ENCODE measurements at places on chromosomes 12 and 14.

- DNase-seq, result peak; percentile 5
Observed at GRCh38 chr12:18546399-18546798, 191.4 kb downstream of the PLCZ1 start.

- DNase-seq, result no peak
Observed at GRCh38 chr12:31309279-31309678, 16.7 kb downstream of the SINHCAF start.

DNA sequence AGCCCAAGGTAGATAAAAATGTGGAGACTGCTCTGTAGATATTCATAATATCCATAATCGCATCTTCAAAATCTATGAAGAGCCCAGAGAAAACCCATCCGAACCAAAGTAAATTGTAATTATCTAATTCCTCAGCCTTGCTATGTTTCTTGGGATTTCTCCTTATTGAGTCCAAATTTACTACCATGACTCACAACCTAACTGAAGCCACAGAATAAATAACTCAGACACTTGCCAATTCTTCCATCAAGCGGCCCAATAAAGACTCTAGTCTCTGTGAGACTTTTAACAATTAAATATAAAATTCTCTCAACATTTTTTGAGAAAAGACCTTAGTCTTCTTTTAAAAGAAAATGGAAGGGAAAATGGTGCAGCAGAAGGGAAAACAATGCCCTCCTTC is 409.8 kb downstream of the DAD1 start:
- DNase-seq, result no peak

DNA sequence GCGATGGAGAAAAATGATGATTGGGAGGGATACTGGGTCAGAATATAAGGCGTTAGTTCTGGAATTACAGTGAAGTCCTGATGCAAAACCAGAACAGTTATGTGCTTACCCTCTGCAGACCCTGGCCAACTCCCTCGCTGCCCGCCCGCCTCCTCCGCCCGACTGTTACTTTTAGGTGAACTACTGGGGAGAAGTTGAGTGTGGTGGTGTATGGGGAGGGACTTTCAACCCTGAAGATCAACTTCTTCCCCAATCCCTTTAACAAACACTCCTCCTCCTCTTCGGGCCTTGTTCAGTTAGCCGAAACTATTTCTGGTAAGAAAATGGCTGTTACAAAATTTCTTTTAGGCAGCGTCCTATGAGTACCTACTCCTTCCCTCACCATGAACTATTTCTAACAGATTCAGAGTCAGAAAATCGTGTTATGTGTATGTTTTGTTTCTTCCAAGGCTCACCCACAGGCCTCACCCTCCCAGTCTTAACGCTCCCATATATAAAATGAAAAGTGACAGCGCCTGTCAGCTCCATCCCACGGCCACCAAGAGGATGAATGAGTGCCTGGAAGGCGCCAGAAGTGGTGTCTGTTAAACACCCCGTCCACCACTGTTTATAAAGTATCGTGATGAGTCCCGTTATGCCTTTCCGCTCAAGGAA is 1.3 kb downstream of the FBXO33 start:
- DNase-seq, result peak; percentile 39

GRCh38 chr14:51367600-51367931 is 127.5 kb downstream of the TMX1 start:
- DNase-seq, result peak; percentile 7

DNA sequence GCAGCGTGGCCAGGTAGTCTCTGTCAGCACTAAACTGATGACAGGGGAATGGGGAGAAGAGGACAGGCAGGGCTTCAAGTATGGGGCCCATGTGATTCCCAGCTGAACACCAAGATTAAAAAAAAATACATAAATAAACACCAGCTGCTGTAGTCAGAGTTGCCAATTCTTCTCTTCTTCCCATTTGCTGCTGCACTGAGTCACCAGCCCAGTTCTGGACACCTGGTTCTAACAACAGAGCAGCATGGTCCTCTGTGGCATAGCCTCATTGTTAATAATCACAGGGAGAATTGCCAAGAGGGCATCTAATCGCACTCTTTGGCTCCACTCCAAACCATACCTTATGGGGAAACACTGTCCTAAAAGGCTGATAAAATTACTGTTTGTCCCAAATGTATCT is 15.1 kb downstream of the PPM1H start:
- DNase-seq, result peak; percentile 16

GRCh38 chr12:50806176-50806575 is 36.5 kb upstream of the TMPRSS12 start:
- DNase-seq, result no peak

GRCh38 chr12:123388951-123389559 is 5.1 kb downstream of the KMT5A start:
- DNase-seq, result no peak

DNA sequence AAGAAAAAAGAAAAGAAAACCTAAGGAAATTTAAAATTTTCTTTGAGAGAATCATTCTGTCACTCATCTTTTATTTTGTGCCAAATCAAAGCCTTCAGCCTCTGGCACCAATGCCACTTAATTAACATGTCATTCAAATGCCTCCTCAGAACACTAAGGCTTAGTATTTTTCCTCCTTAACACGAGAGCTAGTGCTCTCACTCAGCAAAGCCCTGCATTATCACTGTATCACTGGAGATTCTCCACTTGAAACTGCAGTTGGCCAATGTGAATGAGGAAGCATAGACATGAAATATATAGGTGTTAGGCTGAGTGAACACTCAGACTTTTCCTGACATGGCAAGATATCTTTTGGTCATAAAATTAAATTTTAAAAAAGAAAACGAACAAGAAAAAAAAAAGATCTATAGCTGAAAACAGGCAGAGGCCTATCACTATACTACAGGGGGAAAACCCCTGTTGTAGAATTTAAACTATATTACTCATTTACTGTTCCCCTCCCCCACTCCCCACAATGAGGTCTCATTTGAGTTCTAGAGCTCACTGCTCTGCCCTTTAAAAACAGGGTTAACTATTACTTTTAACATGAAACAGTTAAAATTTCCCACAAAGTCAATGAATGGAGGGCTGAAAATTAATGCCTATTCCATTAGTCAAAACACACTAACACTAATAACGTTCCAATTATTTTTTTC is 5.1 kb downstream of the MBIP start:
- DNase-seq, result no peak

- DNase-seq, result peak; percentile 59
Observed at GRCh38 chr14:68522510-68523325, 270.1 kb downstream of the ZFP36L1 start.

DNA sequence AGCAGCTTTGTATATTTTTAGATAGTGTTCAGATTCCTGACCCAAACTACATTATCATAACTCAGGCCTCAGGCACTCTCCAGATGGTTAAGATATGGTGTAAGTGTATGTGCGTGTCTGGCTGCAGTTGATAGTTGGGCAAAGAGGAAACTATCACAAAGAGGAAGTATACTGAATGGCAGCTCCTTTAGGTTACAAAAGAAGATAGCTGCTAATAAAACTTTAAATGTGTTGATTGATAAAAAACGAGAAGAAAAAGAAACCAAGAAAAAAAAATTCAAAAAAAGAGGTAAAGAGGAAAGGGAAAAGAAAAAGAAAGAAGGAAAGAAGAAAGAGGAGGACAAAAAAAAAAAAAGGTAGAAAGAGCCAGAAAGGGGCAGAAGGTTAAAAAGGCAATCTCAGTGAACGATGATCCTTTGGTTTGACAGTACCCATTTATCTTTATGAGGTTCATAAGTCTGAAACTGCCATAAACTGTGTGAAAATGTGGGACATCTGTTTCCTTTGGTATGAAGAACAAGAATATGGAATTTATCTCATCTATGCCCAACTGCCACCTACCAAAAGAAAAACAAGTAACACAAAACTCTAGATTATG is 42.2 kb downstream of the TAOK3 start:
- no peak for DNase-seq

DNA sequence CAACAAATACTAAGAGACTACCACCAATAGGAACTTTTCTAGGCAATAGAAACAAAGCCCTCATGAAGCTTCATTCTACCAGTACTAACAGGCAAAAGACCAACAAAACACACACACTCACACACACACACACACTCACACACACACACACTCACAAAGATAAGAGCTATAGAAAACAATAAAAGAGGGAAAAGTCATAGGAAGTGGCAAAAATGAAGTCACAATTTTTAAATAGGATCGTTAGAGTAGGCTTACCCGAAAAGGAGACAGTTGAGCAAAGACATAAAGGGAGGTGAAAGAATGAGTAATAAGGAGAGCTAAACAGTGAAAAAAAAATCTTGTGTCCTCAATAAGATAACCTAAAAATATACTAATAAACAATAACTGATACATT is 66.5 kb downstream of the C2CD5 start:
- no peak for DNase-seq

GRCh38 chr12:55972911-55973598 is 823 bp upstream of the RAB5B start:
- no peak for DNase-seq

GRCh38 chr12:93624595-93625294 is 52.3 kb downstream of the SOCS2 start:
- DNase-seq, result peak; percentile 82

DNA sequence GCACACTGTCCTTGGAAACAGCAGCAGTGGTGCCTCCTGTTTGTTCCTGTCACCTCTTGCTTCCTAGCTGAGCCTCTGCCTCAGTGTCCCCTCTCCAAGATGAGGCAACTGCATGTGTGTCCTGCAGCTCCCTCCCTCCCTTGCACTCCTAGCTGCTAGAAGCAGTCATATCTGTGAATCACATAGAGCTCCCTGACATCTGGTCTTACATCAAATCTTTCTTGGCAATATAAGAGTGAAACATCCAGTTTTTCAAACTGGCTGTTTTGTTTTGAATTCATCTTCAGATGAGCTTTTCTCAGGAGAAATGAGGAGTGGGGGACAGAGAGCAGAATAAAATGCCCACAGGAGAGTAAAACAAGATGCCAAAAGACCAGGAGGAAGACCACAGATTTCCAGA is 103.7 kb downstream of the VCPKMT start:
- no peak for DNase-seq

- DNase-seq, result peak; percentile 23
Observed at GRCh38 chr12:126247936-126248335, 1182.7 kb downstream of the AACS start.

DNA sequence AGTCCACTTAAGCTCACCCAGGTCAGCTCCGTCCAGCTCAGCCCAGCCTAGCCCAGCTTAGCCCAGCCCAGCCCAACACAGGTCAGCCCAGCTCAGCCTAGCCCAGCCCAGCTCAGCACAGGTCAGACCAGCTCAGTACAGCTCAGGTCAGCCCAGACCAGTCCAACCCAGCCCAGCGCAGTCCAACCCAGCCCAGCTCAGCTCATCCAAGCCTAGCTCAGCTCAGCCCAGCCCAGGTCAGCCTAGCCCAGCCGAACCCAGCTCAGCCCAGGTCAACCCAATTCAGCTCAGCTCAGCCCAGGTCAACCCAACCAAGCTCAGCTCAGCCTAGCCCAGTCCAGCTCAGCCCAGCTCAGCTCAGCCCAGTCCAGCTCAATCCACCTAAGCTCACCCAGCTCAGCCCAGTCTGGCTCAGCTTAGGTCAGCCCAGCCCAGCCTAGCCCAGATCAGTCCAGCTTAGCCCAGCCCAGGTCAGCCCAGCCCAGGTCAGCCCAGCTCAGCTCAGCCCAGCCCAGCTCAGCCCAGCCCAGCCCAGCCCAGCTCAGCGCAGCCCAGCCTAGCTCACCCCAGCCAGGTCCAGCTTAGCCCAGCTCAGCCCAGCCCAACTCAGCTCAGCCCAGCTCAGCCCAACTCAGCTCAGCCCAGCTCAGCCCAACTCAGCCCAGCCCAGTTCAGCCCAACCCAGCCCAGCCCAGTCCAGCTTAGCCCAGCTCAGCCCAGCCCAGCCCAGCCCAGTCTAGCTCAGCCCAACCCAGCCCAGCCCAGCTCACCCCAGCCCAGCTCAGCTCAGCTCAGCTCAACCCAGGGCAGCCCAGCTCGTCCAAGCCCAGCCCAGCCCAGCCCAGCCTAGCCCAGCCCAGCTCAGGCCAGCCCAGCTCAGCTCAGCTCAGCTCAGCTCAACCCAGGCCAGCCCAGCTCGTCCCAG is 184.0 kb downstream of the TMEM121 start:
- no peak for DNase-seq

DNA sequence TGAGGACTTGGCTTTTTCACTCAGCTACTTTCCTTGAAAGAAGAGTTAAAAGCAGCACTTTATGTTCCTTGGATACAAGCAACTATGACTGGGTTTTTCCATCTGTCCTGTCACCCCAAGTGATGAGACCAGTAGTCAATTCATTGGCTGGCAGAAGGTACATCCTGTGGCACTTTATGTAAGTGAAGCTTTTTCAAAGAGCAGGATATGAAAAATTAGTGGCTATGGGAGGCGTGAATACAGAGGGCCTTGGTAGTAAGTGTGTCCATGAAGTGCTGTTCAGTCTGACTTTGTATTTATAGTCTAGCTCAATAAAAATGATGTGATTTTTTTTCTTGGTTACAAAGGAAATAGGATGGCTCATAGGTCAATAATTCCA is 68.8 kb downstream of the DRAM1 start:
- DNase-seq, result no peak

GRCh38 chr12:21599143-21599999 is 5.3 kb downstream of the GYS2 start:
- DNase-seq, result no peak

DNA sequence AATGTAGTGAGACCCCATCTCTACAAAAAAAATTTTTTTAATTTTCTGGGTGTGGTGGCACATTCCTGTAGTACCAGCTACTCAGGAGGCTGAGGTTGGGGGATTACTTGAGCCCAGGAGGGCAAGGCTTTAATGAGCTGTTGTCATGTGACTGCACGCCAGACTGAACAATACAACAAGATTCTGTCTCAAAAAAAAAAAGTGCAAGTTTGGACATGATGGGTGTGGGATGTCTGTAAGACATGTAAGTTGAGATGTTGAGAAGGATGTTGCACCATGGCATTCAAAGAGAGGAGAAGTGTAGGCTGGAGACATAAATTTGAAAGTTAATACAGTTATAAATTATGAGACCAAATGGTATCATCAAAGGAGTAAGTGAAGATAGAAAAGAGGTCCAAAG is 23.5 kb downstream of the YEATS4 start:
- no peak for DNase-seq

DNA sequence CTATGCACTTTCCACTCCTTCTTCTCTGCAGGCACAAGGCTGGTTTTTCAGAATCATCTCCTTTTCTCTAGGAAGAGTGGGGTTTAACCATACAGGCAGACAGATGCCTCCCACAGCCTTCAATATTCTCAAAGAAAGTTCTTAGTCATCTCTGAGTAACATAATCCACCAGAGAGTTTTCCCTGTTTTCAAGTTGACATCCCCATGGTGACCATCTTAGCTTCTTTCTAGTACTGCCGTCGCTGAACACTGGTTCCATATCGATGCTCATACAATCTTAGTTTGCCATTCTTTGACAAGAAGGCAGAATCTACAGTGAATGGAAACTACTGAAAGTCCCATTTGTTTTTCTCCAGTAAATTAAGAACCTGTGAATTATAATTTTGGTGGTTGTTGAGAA is 28.6 kb downstream of the TPH2 start:
- DNase-seq, result peak; percentile 9

DNA sequence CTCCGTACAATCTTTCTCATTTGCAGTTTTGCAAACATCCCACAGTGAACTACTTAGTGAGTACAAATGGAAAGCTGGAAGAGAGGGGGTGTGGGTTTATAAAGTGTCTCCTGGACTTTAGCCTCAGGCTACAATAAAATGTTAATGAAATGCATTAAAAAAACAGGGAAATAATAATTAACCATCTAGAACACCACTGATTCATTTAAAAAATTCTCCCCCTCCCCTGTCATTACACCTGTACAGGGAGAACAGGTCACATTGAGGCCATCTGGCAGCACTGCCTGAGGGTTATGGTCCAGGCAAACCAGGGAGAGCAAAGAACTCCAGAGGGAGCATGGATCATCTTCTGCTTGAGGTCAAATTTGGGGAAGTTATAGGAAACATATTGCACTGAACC is 96.3 kb downstream of the TSPAN8 start:
- DNase-seq, result no peak

Data from astrocyte of the hippocampus (primary cell).